NCI-H2171 treated with DMSO at 0.1 percent for 48 hours (cell line): ENCODE measurements at places on chromosomes 16 and 17.

GRCh38 chr17:10243883-10244844 lies 45.8 kb upstream of the GAS7 start:
- no peak for DNase-seq

DNA sequence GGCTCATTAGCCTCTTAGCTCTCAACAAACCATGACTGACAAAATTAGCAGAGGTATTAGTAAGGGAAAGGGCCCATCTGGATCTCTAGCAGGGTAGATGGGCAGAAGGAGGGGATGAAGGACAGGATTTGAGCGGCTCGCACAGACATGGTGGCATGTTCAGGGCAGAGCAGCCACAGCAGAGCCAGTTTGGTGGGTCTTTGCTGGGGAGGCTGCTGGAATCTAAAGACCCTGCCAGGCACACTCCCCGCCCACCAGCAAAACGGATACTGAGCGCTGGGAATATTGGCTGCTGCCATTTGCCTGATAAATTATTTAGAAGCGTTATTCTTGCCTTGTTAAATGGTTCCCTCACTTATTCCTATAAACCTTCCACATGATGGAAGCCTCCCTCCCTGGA lies 20.7 kb upstream of the NAT9 start:
- DNase-seq = no peak

- no peak for DNase-seq
Observed at GRCh38 chr17:49635121-49635520, 42.8 kb downstream of the SPOP start.

- DNase-seq = no peak
Observed at GRCh38 chr16:55418586-55418985, 60.4 kb upstream of the MMP2 start.

DNA sequence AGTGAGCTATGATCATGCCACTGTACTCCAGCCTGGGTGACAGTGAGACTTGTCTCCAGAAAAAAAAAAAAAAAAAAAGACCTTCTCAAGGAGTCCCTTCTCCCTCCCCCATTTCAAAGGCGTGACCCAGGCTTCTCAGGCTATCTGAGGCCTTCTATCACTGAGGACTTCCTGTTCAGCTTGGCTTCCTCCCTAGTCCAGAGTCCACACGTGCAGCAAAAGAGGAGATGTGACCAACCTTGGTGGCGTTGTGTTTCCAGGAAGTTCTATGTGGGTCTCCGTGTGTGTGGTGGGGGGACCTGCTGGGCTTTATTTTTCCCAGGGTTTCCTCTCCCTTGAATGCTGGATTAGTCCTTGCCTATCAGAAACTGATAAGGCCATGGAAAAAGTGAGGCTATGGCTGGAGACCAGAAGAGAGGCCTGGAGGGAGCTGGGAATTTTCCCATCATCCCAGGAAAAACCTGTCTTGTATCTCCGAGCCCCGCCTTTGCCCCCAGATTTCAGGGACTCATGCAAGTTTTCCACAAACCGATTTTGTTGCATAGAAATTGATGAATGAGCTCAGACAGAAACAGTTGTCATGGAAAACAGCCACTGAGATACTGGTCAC lies 148.1 kb downstream of the SALL1 start:
- DNase-seq = no peak

GRCh38 chr16:10579965-10580882 lies at the start of gene EMP2:
EMP2 (minus strand) TSS chr16:10580598; CDS start chr16:10547617, 32,981 bp downstream.
- DNase-seq = peak; percentile 76

DNA sequence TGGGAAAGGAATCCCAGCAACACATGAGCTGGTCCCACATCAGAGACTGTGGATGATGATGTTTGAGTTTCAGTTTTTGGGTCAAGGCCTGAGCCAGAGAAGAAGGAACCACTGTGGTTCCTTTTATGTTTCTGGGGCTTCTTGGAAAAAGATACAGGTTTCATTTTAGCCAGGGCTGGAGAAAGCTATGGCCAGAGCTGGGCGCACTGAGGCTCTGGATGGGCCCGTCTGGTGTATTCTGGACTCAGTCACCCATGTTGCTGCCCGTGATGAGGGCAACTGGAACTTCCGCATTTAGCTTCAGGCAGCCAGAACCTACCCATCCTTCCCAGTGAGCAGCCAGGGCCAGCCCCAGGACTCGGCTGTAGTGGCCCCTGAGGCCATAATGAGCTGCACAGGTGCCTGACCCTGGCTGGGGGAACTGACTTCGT lies 15.0 kb upstream of the PITPNA start:
- DNase-seq = no peak

- DNase-seq = no peak
Observed at GRCh38 chr17:75734674-75735294, 13.5 kb downstream of the ITGB4 start.

- no peak for DNase-seq
Observed at GRCh38 chr17:57889252-57889651, 39.4 kb upstream of the MRPS23 start.

DNA sequence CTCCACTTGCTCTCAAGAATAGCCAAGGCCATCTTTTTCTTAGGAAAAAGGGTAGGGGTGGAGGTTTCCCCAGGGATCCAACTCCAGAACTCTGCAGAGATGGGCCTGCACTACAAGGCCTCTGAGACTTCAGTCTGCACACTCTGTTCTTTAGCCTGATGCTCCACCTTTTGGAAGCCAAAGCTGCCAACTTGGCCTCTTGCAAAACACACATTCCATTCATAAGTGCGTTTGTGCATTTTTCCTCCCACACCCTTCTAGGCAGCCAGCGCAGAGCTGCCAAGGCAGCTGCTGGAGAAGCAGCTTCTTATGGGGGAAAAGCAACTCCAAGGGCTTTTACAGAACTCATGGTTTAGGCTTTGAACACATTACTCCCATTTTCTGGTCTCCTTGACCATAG lies 45.3 kb downstream of the REXO5 start:
- no peak for DNase-seq

- peak; percentile 82 for DNase-seq
Observed at GRCh38 chr17:42180922-42181850, at the start of gene KCNH4. KCNH4 (minus strand) TSS chr17:42181142; CDS start chr17:42180945, 197 bp downstream.

- no peak for DNase-seq
Observed at GRCh38 chr16:47342055-47342454, 118.8 kb downstream of the ITFG1 start.

DNA sequence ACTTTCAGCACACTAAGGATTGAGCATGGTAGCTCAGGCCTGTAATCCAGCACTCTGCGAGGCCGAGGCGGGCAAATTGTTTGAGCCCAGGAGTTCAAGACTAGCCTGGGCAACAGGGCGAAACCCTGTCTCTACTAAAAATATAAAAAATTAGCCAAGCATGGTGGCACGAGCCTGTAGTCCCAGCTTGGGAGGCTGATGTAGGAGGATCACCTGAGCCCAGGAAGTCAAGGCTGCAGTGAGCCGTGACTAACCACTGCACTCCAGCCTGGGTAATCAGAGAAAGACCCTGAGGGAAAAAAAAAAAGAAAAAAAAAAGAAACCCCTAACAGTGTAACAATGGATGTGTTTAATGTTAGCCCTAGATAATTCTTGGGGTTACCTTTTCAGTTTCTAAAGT lies 24.0 kb downstream of the PARN start:
- no peak for DNase-seq
